ENCODE measurements at places on chromosomes 6 and 20.
A peak's percentile ranks its signal among the peaks of the same experiment; 100 is the strongest.

GRCh38 chr6:80364149-80364548 lies 257.7 kb downstream of the BCKDHB start:
- DNase-seq = no peak

DNA sequence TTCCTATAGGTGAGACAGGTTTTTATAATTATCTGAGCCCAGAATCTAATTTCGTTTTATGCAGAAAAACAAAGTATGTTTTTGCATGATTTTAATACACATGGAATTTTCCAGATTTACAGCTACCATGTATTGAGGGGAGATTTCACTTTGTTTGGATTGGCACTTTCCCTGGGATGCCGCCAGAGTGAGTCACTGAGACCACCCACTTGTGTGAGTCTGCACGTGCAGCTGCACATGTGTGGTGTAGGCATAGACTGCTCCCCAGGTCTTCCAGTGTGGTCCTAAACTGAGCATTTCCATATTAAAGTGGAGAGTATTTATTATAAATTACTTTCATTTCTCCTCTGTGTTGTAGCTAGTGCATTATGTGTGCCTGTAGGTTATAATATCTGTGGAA lies 186.8 kb downstream of the UBE3D start:
- no peak for DNase-seq

DNA sequence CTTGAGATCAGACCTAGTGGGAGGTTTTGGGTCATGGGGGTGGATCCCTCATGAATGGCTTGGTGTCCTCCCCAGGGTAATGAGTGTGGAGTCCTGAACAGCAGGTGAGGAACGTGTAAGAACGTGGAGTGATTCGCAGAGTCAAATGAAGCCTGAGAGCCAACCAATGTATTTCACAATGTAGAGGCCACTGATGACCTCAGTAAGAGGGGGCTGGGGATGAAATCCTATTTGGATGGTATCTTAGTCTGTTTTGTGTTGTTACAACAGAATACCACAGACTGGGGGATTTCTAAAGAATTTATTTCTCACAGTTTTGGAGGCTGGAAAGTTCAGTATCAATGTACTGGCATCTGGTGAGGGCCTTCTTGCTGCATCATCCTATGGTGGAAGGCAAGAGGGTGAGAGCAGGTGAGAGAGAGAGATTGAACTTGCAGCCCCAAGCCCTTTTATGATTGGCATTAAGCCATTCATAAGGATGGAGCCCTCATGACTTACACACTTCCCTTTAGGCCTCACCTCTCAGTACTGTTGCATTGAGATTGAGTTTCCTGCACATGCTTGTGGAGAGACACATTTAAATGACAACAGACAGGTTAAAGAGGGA lies 47.3 kb upstream of the HIVEP1 start:
- DNase-seq = no peak

- no peak for DNase-seq
These were observed 40.2 kb upstream of the NEDD9 start for GRCh38 chr6:11272491-11273192.

GRCh38 chr6:42152024-42152423 lies 9.6 kb upstream of the C6orf132 start:
- no peak for DNase-seq

- peak; percentile 44 for DNase-seq
These were observed 97.3 kb upstream of the STXBP5 start for GRCh38 chr6:147106759-147107401.

DNA sequence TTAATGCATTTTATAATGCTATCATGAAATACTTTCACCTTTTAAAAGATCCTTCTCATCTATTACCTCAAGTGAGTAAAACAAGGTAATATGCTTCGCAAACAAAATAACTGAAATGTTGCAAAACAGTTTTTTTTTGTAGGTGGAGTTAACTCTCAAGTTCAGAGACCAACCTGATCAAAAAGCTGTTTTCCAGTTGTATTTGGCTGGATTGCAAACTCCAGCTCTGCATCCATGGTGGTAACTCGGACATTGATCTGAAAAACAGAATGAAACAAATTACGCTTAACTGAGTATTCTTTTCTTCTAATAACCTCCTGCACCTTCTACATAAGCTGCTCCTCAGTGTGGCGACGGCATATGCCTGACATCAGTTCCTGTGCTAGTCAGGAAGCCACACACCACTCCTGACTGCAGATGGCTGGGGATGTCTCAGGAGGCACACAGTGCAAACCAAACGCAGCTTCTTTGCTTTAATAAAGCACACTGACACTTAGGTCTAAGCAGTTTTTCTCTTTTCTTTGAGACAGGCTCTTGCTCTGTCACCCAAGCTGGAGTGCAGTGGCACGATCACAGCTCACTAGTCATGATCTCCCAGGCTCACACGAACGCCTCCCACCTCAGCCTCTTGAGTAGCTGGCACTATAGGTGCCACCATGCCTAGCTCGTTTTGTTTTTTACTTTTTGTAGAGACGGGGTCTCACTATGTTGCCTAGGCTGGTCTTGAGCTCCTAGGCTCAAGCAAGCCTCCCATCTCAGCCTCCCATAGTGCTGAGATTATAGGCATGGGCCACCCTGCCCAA lies 29.9 kb downstream of the EZR start:
- DNase-seq = no peak

DNA sequence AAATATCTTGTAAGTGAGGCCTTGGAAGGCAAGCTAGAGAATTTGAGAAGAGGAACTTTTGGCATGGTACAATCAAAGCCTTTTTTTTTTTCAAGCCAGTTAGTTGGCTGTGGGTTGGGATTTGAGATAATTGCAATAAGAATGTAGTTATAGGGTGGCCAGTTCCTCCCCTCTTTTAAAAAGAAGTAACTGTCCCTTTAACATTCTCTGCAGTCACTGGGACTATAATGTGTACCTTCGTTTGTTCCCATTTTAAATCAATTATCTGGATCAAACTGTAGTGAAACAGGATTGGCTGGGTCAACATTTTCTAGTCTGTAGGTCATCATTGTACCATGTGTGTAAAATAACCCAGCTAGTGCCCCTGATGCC lies 212.3 kb upstream of the LAMP5 start:
- no peak for DNase-seq

DNA sequence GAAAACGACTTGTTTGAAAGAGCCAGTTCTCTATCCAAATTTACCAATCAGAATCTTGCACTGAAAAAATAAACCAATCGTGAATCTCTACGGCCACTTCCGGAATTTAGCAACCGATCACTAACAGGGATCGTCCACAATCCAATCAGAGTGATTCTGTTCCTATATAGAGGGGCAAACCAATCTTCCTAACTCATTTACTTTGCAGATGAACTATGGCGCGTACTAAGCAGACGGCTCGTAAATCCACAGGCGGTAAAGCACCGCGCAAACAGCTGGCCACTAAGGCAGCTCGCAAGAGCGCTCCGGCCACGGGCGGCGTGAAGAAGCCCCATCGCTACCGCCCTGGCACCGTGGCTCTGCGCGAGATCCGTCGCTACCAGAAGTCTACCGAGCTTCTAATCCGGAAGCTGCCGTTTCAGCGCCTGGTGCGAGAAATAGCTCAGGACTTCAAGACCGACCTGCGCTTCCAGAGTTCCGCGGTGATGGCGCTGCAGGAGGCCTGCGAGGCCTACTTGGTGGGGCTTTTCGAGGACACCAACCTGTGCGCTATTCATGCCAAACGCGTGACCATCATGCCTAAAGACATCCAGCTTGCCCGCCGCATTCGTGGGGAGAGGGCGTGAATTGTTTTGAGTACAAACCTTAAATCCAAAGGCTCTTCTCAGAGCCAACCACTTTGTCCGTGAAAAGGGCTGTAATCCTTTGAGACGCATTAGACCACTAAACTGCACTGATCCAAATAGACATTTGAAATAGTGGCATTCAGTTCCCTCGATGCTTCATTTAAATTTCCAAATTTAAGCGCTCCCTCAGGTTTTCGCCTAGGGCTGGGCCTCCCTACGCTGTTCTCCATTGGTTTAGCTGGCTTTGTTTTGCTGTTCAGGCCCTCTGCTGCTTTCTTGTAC lies 138.0 kb downstream of the HFE start:
- no peak for DNase-seq

GRCh38 chr6:157023958-157024357 lies 246.8 kb downstream of the ARID1B start:
- no peak for DNase-seq

DNA sequence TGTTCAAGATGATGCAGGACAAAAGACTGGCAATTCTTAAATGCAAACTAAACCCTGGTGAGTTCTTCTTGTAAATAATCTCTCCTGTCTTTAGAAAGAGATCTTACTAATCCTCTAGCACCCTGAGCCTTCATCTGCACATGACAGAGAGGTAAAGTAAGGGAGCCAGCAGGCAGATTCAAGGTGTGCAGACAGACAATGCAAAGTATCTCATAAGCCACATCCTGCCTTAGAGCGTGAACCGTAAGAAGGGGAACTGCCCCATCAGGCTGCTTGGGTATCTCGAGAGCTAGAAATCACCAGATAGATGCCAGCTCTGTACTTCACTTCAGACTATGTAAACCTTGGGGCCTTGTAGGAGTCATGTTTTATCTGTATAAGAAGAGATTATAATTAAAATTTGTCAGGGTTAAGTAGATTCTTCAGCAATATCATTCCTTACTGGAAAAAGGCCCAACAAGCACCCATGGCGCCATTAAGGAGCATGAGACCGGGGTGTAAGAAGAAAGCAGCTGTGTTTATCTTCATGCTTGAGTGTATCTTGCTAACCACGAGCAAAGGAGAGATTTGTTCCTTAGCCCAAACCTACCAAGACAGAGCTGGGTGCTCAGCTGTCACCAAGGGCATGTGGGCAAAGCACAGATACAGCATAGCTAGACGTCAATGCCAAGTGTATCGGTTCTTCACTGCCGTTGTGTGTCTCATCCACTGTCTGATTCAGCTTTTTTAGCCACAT lies 24.4 kb downstream of the CNR1 start:
- DNase-seq = no peak

GRCh38 chr6:77812304-77812703 lies 159.5 kb downstream of the MEI4 start:
- no peak for DNase-seq

DNA sequence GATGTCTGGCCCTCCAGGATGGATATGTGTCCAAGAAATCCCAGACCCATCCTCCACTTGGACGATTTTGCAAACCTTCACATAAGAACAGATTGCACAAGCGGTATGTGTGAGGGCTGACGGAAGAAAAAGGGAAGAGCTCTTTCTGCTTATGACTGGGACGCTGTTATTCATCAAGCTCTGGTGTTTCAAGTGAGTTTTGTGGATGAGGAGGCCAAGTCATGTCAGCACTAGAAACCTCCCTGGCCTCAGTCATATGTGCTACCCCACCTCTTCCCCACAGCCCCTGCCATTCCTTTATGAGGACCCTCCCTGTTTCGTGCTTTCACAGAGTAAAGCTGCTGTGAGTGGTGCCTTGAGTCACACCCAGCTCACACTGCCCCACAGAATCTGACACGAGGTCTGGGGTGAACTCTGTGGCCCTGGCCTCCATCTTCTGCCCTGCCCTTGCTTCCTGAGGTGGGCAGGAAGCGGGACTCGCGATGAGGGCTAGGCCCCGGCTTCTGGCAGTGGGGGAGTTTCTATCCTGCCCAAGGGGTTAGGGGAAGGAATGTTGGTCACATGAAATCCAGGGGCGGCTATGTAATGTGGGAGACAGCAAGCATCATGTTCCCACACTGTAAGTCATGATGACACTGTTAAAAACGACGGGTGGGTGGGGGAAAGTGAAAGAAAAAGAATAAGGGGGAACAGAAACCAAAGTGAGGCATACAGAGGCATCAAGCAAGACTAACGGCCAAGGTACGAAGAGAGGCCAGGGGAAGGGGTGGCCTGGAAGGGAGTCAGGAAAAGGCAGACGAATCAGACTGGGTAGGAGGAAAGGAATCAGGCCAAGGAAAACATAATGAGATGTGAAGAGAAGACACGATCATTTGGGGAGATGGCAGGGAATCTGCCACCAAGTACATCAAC lies 78.1 kb downstream of the PRDM1 start:
- peak; percentile 65 for DNase-seq

DNA sequence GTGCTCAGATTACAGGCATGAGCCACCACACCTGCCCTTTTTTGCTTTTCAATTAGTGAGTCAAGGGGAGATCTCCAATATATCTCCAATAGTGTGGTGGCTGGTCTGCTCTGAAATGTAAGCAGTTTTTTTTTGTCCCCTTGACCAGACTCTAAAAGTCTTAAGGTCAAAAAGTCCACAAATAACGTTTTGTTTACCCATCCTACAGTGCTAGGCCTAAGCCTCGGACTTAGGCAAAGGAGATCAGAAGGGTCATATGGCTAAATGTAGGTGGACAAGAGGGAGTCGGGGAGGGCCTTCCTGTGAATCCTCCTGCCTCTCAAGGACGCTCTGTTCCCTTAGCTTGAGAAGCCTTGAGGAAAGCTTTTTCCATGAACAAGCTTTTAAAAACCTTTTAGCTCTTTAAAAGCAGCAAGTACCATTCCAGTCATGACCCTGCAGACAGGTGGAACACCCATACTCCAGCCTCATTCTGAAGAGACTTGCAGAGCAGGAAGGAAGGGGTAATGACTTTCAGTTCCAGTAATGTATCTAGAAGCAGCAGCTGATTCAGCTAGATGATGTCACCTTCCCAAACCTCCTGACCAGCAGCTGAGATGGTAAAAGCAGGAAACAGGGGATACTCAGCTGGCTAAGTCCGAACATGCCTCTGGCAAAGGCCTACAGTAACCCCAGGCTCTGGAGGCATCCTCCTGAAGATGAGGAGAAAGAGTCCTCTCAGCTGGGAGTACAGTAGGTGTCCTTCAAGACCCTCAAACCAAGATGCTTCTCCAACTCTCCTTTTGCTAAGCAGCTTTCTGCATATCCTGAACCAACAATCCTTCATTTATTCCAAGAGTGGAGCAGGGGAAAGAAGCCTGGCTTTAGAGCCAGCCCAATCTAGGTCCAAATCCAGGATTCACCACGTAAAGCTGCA lies 23.6 kb downstream of the BCL2L1 start:
- peak; percentile 84 for DNase-seq

DNA sequence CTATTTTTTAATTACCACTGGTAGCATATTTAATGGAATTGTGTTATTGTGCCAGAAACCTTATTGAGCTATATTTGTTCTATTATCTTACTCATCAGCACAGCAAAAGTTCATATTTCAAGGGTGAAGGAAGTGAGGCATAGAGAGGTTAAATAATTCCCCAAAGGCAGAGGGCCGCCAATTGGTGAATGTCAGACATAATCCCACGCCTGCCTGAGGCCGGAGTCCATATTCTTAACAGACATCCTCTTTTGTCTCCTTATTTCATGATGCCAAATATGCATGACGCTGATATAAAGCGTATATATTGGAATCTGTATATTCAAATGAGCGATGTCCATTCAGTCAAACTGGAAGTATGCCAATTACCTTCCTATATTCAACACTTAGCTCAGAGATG lies 505.0 kb upstream of the SLC35B3 start:
- no peak for DNase-seq
